Osteocyte (in vitro differentiated cells): ENCODE measurements at places on chromosomes 1 and 21.

DNA sequence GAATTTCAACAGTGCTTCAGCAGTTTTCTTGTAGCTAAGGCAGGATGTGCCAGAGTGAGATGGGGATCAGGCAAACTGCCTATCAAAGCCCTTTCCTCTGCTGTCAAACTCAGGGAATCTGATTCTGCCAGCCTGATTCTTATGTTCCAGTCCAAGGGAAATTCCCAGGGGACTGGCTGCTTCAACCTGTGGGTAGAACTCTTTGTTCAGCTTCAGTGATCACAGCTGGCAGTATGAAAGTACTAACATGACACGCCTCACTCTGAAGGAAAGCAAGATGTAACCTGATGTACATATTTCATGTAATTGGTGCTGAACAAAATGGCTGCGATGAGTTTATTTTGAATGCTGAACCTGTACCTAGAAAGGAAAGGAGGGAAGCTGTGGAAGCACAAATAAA lies 40.1 kb upstream of the SLC5A9 start:
- no peak for DNase-seq

DNA sequence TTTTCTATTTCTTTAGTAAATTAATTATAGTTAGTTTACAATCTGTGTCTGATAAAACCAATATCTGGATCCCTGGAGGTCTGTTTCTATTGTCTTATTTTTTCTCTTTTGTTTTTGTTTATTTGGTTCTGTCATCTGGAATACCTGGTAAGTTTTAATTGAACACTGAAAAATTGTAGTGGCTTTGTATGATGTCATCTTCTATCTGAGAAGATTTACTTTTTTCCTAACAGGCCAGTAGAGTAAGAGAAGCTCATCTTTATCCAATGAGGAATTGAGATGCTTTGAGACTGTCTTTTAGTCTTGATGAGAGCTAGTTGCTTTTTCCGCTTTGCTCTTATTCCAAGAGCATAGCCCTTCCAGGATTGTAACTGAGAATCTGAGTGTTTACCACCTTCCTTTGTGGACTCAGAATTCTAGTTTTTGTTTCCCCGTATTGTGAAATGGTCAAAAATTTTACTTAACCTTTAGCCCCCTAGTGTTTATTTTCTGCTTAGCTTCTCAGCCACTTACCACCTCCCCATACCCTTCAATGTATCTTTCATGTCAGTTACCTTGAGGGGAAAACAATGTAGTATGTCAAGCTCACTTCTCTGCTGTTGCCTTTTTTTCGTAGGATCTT lies 25.0 kb downstream of the PTGFRN start:
- no peak for DNase-seq

DNA sequence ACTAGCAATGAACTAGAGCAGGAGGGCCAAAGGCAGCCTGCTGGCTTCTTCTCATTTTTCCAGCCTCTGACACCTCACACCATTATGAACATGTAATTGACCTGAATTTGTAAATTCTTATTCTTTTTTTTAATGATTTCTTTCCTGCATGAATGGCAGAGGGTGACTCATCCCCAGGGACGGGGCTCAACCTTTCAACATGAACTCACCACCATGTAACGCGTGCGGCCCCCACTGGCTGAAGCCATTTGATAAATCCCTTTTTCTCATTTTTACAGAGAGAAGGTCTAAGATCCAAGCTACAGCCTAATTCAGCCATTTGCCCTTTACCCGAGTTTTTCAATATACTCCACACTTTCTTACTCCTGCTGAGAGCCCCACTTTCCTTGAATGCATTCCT lies 9.3 kb upstream of the ETS2 start:
- no peak for DNase-seq

DNA sequence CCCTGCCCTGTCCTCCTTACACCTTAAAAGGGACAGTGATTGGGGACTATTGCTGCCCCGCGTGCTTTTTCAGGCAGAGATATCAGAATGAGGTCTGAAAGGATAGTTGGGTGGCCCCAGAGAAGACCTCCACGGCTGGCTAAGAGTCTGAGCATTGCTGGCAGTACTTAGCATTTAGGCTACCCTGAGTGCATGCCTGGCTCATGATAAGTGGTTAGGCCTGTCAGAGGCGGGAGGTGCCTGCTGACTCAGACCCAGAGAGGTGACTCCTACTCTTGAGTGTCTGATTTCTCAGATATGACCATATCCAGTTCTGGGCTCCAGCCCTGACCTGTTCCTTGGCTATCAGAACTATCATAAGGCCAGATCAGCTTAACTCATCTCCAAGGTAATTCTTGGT lies 213.7 kb downstream of the PBX1 start:
- no peak for DNase-seq

DNA sequence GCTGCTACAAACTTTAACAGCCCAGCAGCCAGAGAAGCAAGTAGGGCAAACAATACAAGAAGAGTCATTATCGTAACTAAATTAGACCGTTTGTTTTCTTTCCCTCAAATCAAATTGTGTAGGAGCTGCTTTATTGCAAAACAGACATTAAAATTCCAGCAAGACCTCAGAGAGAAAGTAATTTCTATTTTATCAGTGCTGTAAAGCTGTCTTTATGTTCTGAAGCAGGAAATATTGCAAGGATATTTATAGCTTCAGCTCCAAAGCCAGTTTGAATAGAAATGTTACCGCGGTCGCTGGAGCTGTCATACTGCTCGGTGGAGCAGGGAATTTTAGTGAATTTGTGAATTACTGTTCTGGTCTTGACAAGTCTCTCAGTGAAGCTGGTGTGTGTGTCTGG lies 503.8 kb upstream of the PLXNA2 start:
- DNase-seq = no peak

GRCh38 chr1:89882348-89883029 lies 61.7 kb downstream of the LRRC8D start:
- no peak for DNase-seq

DNA sequence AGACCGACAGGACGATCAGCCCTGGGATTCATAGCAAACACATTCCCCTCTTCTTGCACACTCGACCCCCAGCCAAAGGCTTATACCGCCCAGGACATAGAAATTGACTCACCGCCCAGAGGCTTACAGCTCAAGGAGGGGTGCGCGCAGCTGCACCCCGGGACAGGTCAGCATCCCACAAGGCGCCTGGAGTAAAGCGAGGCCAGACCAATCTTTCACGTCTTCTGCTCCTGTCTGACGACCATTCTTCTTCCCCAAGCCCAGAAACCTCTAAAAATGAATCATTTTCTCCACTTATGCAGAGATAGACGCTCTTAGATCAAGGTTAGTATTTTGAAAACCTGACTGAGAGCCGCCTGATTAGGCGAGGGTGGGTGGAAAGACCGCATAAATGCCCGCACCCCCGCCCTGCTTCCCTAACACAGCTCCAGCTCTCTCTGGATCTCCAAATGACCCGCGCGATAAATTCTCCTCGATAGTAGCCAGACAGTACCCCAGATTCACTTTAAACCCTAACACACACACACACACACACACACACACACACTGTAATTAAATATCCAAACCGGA lies 1.9 kb upstream of the LHX8 start:
- no peak for DNase-seq

DNA sequence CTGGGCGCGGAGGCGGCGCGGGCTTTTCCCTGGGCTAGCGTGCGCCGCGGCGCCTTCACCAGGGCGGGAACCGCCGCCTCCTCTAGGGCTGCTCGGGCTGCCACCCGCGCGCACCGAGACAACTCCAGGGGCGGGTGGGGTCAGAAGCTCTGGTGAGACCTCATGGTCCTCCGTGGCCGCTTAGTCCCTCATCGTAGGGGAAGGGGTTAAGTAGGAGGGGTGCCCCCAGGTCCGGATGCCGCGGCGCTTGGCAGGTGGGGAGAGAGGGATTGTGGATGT lies 559 bp downstream of the SERTAD4 start:
- DNase-seq = peak; percentile 86

DNA sequence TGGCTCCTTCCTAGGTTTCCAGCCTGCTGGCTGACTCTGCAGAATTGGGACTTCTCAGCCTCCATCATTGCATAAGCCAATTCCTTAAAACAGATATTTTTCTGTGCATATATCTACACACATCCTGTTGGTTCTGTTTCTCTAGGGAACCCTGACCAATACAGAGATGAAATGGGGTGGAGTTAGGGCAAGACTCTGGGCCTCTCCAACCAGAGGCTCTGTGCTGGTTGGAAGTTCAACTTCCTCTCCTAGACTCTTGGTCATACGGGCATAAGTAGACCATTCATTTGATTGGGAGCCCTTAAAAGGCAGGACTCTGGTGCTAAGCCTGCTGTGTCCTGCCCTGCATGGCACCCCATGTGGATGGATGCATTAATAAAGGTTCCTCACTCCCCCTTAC lies 55.0 kb downstream of the CNIH3 start:
- DNase-seq = no peak

- DNase-seq = no peak
Observed at GRCh38 chr1:29712284-29712651, 475.9 kb downstream of the PTPRU start.

DNA sequence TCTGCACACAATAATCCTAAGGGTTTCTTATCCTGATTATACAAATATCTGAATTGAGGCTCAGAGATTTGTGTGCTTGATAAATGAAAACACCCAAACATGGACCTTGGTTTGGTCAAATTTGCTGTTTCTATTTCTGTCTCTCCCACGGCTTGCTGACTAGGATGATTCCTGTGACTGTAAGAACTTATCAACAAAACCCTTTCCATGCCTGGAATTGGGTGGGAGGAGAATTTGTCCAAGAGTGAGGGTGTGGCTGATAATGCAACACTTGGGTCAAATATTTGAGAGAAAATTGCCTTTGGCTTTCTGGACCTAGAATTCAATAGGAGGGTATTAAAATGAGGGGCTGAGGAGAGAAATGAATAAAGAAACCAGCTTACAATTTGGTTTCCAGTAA lies 48.0 kb downstream of the RHBG start:
- no peak for DNase-seq

DNA sequence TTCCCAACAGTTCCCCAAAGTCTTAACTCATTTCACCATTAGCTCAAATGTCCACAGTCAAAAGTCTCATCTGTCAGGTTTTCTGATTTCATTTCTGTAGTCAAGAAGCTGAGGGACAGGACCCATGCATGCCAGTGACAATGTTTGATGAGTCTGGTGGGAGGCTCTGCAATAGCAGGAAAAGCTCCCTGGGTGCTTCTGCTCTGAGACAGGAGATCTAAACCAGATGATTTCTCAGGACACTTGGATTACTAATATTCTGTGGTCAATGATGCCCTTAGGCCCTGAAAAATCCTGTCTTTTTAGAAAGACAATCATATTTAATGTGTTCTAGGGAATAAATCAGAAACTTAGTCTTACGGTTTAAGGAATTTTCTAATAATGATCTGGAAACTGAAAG lies 56.4 kb downstream of the PCBP3 start:
- DNase-seq = no peak
